ENCODE measurements at places on chromosomes 3 and 15. TPM values are rescaled to one million over a fixed set of nuclear protein-coding genes. Genes with fewer than 3 reads are reported as not detected.

DNA sequence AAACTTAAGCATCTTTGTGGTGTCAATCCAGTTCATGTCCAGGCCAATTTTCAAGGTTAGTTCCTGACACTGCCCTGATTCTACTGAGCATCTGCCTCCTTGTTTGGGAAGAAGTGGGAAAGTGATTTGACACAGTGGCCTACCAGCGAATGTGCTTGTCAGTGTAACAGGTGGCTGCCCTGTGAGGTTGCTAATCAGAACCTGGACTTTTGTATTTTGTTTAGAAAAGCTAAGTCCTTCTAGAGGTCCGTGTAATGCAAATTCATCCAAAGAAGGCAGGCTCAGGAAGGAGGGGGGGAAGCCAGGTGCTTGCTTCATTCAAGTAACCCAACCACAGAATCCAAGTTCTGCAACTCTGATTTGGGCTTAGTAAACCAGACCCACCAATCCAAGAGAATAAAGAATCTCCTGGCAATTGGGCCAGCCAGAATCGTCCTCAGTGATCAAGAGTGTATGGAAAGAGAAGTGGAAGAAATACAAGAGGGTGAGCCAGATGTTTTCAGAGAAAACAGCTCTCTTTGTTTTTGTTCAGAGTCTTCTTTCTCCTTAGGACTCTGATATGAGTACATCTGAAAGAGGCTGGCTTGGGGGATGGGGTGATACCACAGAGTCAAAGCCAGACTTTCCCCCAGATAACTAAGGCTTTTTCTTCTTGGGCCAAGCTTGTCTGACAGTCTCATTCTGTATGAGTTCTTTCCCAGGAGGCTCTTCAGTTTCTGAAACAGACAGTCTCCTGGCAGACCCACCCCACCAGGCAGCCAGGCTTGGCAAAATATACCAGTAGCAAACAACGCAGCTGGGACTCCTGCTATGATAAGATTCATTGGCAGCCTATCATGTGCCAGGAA lies 508.9 kb upstream of the TBL1XR1 start:
- peak; percentile 67 for DNase-seq
- H3K4me3 ChIP-seq, result no peak overlapping the region
- no peaks in the 10 kb centered on the region for H3K4me1 ChIP-seq
- no peak overlapping the region for H3K27ac ChIP-seq

GRCh38 chr3:57982561-57983243 lies 25.5 kb upstream of the FLNB start:
- H3K27ac ChIP-seq, result no peak overlapping the region
- H3K27me3 ChIP-seq, result no peaks in the 10 kb centered on the region
- no peaks in the 10 kb centered on the region for H3K4me1 ChIP-seq
- no peaks in the 10 kb centered on the region for H3K36me3 ChIP-seq

- H3K27ac ChIP-seq, result peak overlapping the region; percentile 82
- H3K36me3 ChIP-seq, result no peaks in the 10 kb centered on the region
- H3K4me3 ChIP-seq, result no peak overlapping the region
- no peak for DNase-seq
- H3K4me1 ChIP-seq, result peaks cover 20% of the 10 kb centered on the region
Observed at GRCh38 chr3:17518189-17519059, 224.0 kb downstream of the TBC1D5 start.

The ECE2 gene
- not detected for total RNA-seq

GRCh38 chr15:56272454-56272853 lies 28.8 kb upstream of the RFX7 start:
- no peaks in the 10 kb centered on the region for H3K36me3 ChIP-seq
- H3K4me1 ChIP-seq, result no peaks in the 10 kb centered on the region
- no peak overlapping the region for H3K27ac ChIP-seq
- DNase-seq, result no peak
- no peak overlapping the region for H3K4me3 ChIP-seq

- H3K4me1 ChIP-seq, result peaks cover 7% of the 10 kb centered on the region
- no peaks in the 10 kb centered on the region for H3K27me3 ChIP-seq
- no peak for DNase-seq
- no peak overlapping the region for H3K4me3 ChIP-seq
Observed at GRCh38 chr15:85768595-85769168, 26.0 kb downstream of the KLHL25 start.

The MKRN3 gene
- total RNA-seq, result not detected

DNA sequence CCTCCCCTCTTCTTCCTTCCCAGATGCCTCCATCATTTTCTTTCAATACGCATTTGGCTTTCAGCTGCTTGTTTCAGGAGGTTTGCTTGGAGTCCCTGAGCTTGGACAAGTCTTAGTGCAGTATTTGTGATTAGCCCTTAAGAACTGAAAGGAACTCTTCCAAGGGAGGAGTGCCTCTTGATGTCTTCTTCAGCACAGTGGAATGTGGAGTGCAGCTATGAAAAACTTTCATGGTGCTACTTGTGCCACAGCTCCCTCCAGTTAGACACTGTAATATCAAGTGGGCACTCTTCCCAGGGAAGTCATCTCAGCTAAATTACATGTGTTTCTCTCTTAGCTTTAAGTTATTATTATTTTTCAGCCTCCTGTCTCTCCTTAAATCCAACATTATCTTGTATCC lies 173.1 kb downstream of the NECTIN3 start:
- no peak overlapping the region for H3K4me3 ChIP-seq
- H3K4me1 ChIP-seq, result no peaks in the 10 kb centered on the region
- H3K27ac ChIP-seq, result no peak overlapping the region
- no peaks in the 10 kb centered on the region for H3K27me3 ChIP-seq
- no peak for DNase-seq
- no peaks in the 10 kb centered on the region for H3K36me3 ChIP-seq

GRCh38 chr3:138303474-138303873 lies 26.2 kb downstream of the NME9 start:
- H3K36me3 ChIP-seq, result no peaks in the 10 kb centered on the region
- no peak overlapping the region for H3K4me3 ChIP-seq
- H3K27ac ChIP-seq, result no peak overlapping the region
- no peaks in the 10 kb centered on the region for H3K27me3 ChIP-seq
- DNase-seq, result no peak

DNA sequence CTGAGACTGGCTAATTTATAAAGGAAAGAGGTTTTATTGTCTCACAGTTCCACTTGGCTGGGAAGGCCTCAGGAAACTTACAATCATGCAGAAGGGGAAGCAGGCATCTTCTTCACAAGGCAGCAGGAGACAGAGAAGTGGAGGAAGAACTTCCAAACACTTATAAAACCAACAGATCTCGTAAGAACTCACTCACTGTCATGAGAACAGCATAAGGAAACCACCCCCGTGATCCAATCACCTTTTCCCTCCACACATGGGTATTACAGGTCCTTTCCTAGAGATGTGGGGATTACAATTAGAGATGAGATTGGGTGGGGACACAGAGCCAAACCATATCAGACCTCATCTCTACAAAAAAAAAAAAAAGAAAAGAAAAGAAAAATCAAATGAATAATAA lies 25.7 kb downstream of the CGGBP1 start:
- no peak for DNase-seq
- H3K36me3 ChIP-seq, result no peaks in the 10 kb centered on the region
- H3K4me1 ChIP-seq, result no peaks in the 10 kb centered on the region
- no peak overlapping the region for H3K4me3 ChIP-seq
- H3K27ac ChIP-seq, result no peak overlapping the region
- H3K27me3 ChIP-seq, result no peaks in the 10 kb centered on the region

- no peak overlapping the region for H3K27ac ChIP-seq
- DNase-seq, result no peak
- H3K4me3 ChIP-seq, result no peak overlapping the region
- H3K36me3 ChIP-seq, result peaks cover 4% of the 10 kb centered on the region
- no peaks in the 10 kb centered on the region for H3K27me3 ChIP-seq
Observed at GRCh38 chr3:15755181-15755580, 42.6 kb downstream of the ANKRD28 start.

GRCh38 chr3:146705225-146705624 lies 100.1 kb upstream of the PLSCR5 start:
- no peaks in the 10 kb centered on the region for H3K27me3 ChIP-seq
- no peaks in the 10 kb centered on the region for H3K36me3 ChIP-seq

- peaks cover 22% of the 10 kb centered on the region for H3K27me3 ChIP-seq
- H3K4me1 ChIP-seq, result no peaks in the 10 kb centered on the region
- no peaks in the 10 kb centered on the region for H3K36me3 ChIP-seq
- peak; percentile 77 for DNase-seq
Observed at GRCh38 chr3:170414202-170414663, 4.4 kb upstream of the CLDN11 start.

The KLHL40 gene
- total RNA-seq, result 0.39 TPM

DNA sequence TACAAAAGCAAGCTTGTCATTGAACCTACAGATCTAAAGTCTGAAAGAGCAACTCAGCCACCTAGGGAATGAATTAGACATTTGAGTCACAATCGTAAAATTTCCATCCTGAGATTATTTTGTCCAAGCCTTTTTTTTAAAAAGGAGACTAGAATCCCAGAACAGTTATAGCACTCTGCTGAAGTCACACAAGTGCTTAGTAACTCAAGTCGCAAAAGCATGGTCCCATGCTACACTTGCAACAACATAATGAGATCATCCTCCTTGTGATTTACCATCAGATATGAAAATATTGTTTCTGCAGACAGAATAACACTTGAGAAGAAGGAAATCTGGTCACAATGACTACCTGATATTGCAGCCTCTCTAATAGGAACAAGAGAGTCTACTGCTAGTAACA lies 106.7 kb downstream of the ZIC4 start:
- H3K27me3 ChIP-seq, result no peaks in the 10 kb centered on the region
- no peaks in the 10 kb centered on the region for H3K36me3 ChIP-seq
- no peaks in the 10 kb centered on the region for H3K4me1 ChIP-seq
- H3K4me3 ChIP-seq, result no peak overlapping the region
- H3K27ac ChIP-seq, result no peak overlapping the region

The CPN2 gene
- total RNA-seq, result 0.36 TPM

The TNFSF10 gene
- total RNA-seq, result not detected

GRCh38 chr3:137285924-137286323 lies 328.1 kb downstream of the IL20RB start:
- DNase-seq, result no peak
- no peaks in the 10 kb centered on the region for H3K36me3 ChIP-seq
- no peak overlapping the region for H3K4me3 ChIP-seq
- no peak overlapping the region for H3K27ac ChIP-seq
- H3K27me3 ChIP-seq, result no peaks in the 10 kb centered on the region
- no peaks in the 10 kb centered on the region for H3K4me1 ChIP-seq

The ELL3 gene
- total RNA-seq, result 2.6 TPM

DNA sequence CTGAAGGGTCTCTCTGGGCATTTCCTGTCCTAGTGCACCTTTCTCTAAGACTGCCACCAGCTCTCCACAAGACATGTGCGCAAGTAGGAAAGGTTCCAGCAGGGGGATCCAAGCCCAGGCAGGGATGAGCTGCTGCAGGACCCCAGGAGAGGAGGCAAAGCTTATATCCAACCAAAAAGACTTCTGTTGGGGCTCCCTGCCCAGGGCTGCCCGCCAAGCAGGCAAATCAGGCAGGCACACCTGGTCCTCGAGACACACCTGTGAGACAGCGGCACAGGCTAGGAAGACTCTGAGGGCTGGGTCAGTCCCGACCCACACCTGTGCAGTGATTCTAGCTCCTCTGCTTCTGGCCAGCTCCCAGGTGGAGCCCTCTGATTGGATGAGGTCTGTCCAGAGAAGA lies 80.6 kb downstream of the MYLK start:
- H3K36me3 ChIP-seq, result no peaks in the 10 kb centered on the region
- H3K4me3 ChIP-seq, result no peak overlapping the region
- H3K4me1 ChIP-seq, result no peaks in the 10 kb centered on the region
- H3K27ac ChIP-seq, result no peak overlapping the region

GRCh38 chr15:61524545-61524944 lies 295.4 kb upstream of the RORA start:
- no peak overlapping the region for H3K27ac ChIP-seq
- H3K4me1 ChIP-seq, result no peaks in the 10 kb centered on the region
- no peak overlapping the region for H3K4me3 ChIP-seq
- H3K27me3 ChIP-seq, result no peaks in the 10 kb centered on the region

DNA sequence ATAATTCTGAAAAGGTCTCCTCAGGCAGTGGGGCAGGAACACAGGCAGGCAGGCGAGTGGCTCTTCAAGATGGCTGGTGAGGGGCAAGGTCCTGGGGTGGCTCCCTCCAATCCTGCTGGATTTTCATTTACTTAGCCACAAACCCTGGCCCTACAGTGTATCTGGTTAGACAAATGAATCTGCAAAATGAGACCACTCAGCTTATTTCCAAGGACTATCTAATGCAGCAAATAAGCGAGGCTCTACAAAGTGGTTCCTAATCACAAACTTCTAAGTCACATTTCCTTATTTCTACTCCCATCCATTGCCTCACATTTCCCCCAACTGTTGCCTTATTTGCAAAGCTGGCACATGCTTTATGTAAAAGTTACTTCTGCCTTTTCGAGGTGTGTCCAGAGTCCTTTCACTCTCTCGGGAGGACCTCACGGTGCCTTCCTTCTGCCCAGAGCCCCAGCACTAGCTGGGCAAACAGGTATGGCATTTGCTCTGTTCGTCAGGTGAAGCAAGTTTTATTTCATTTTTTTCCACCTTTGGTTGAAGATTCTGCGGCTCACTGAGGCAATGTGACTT lies 40.5 kb downstream of the CCDC12 start:
- peak; percentile 24 for DNase-seq
- no peaks in the 10 kb centered on the region for H3K36me3 ChIP-seq
- peak overlapping the region; percentile 95 for H3K27ac ChIP-seq
- no peak overlapping the region for H3K4me3 ChIP-seq
- no peaks in the 10 kb centered on the region for H3K27me3 ChIP-seq

DNA sequence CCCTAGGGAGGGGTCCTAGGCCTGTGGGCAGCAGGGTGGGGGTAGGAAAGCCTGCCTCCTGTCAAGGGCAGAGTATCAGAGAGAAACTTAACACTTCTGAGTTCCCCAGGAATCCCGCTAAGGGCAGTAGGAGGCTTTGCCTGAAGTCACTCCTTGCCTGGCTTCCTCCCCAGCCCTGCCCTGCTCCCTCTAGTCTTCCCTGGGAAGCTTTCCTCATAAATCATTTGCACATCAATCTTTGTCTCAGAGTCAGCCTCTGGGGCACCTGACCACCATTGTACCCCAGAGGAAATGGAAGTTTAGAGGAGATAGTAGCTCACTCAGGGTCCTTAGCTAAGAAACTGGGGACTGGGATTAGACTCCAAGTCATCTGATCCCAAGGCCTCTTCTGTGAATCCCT lies 129.4 kb upstream of the TLE3 start:
- no peak for DNase-seq
- peaks cover 39% of the 10 kb centered on the region for H3K27me3 ChIP-seq

DNA sequence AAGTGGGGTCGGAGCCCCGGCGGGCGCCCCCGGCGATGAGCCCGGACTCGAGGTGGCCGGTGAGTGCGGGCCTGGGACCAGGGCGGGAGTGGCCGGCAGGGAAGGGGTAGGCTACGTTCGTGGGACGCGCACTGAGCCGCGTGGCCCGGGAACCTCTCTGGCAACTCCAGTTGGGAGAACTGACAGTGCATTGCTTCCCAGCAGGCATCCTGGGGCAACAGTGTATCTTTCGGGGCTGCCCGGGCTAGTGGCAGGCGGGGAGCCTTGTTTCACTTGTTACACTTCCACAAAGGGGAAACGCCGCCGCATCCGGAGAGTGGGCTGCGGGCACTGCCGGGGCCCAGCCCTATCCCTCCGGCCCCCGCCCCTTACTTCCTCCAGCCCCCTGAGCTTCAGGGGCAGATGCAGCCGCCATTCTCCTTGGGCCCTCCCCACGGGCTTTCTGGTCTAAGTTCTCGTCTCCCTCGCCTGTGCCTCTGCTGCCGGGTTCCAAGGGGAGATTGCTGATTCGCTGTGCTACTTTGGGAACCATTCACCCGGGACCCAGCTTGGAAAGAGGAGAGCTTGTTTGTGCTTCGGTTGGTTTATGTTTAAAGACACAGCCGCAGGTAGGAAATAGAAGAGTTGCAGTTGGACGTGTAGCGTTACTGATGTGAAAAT lies 675 bp downstream of the BRPF1 start:
- no peaks in the 10 kb centered on the region for H3K27me3 ChIP-seq
- peak; percentile 36 for DNase-seq
- peak overlapping the region; percentile 99 for H3K4me3 ChIP-seq

- no peaks in the 10 kb centered on the region for H3K36me3 ChIP-seq
- no peak overlapping the region for H3K4me3 ChIP-seq
- DNase-seq, result no peak
- H3K4me1 ChIP-seq, result peaks cover 7% of the 10 kb centered on the region
- no peaks in the 10 kb centered on the region for H3K27me3 ChIP-seq
- no peak overlapping the region for H3K27ac ChIP-seq
Observed at GRCh38 chr3:49812916-49813496, 747 bp downstream of the UBA7 start.

All from cardiac muscle cell (in vitro differentiated cells and primary cell).